ENCODE measurements at places on chromosomes 5 and 9. TPM values are rescaled to one million over a fixed set of nuclear protein-coding genes. Genes with fewer than 3 reads are reported as not detected.

Gene FRRS1L
- total RNA-seq, result 86.7 TPM

Gene PCDHGA3
- total RNA-seq, result 10.5 TPM

- H3K4me1 ChIP-seq, result no peaks in the 10 kb centered on the region
- DNase-seq, result no peak
- no peaks in the 10 kb centered on the region for H3K27me3 ChIP-seq
Observed at GRCh38 chr5:132684491-132684890, 10.7 kb downstream of the IL4 start.

DNA sequence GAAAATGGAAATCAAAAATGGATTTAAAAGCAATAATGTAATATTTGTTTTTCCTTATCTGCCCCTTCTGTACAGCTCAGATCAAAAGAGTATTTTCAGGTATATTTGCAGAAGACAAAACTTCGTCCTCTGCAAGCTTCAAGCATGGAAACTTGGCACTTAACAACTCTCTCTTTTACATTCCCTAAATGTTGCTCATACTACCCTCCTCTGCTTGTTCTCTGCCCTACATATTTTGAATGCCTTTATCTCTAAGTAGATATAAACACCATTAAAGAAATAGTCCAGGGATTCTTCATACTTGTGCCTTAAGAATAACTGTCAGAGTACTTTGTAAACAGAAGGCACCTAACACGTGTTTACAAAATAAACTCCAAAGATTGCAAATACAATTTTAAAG lies 19.2 kb upstream of the SMC2 start:
- H3K4me3 ChIP-seq, result no peak overlapping the region
- H3K36me3 ChIP-seq, result no peaks in the 10 kb centered on the region
- no peak overlapping the region for H3K27ac ChIP-seq

DNA sequence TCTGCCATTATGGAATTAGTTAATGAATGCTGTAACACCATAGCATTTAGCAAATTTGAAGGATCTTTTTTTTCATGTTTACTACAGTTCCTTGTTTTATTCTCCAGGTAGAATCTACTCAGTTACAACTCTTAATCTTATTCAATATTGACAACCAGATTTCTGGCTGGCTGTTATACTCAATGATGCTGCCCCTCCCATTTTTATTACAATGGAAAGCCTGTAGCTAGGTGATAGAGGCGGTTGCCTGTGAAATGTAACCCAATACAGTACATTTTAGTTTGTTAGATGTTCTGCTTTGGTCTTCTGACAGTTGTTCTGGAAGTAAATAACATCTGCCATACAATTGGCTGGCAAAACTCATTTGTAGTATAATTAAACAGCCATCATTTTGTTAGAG lies 294.2 kb downstream of the DMRTA1 start:
- DNase-seq, result no peak
- no peak overlapping the region for H3K4me3 ChIP-seq
- H3K36me3 ChIP-seq, result no peaks in the 10 kb centered on the region
- no peaks in the 10 kb centered on the region for H3K27me3 ChIP-seq
- no peak overlapping the region for H3K27ac ChIP-seq
- H3K4me1 ChIP-seq, result no peaks in the 10 kb centered on the region

Gene FXN
- 8.0 TPM for total RNA-seq

GRCh38 chr9:20114974-20115373 lies 326.1 kb upstream of the SLC24A2 start:
- no peaks in the 10 kb centered on the region for H3K36me3 ChIP-seq
- no peaks in the 10 kb centered on the region for H3K4me1 ChIP-seq
- no peaks in the 10 kb centered on the region for H3K27me3 ChIP-seq
- no peak for DNase-seq
- no peak overlapping the region for H3K4me3 ChIP-seq

Gene SGCD
- total RNA-seq, result 32.5 TPM

DNA sequence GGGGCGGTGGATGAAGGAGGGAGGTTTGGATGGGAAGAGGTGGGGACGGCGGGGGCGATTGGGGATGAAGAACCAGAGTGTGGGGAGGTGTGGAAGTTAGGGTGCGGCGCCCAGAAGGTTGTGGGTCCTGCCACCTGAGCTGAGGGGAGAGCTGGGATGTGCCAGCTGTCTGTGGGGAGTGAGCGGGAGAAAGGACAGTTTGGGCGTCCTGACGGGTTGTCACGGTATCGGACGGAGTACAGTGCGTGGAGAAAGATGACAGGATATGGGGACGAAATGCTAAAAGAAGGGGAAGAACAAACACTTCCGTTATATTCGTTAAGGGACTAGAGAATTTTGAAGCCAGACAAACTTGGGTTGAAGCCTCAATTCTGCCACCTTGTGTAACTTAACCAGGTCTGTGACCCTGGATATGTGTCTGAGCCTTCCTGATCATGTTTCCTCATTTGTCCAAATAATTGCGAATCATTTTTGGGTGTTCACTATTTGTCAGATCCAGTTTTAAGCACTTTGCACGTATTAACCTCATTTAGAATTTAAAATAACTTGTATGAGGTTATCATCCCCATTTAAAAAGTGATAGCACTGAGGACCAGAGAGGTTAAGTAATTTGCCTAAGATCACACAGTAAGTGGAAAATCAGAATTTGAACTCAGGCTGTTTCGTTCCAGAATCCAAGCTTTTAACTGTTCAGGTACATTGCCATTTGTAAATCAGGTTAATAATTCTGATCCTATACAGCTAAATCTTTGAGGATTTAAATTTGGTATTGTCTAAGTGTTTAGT lies 689 bp downstream of the CNTRL start:
- H3K4me1 ChIP-seq, result peaks cover 12% of the 10 kb centered on the region
- DNase-seq, result no peak
- no peaks in the 10 kb centered on the region for H3K27me3 ChIP-seq
- peak overlapping the region; percentile 84 for H3K4me3 ChIP-seq

Gene AP3S1
- total RNA-seq, result 97.7 TPM

- H3K4me1 ChIP-seq, result no peaks in the 10 kb centered on the region
- H3K36me3 ChIP-seq, result peaks cover 15% of the 10 kb centered on the region
- peak overlapping the region; percentile 99 for H3K27ac ChIP-seq
- no peaks in the 10 kb centered on the region for H3K27me3 ChIP-seq
- H3K4me3 ChIP-seq, result peak overlapping the region; percentile 88
- no peak for DNase-seq
Observed at GRCh38 chr5:150758203-150758530, 650 bp downstream of the DCTN4 start.

Gene MYORG
- 8.6 TPM for total RNA-seq

Gene EIF4E1B
- total RNA-seq, result 0.44 TPM

DNA sequence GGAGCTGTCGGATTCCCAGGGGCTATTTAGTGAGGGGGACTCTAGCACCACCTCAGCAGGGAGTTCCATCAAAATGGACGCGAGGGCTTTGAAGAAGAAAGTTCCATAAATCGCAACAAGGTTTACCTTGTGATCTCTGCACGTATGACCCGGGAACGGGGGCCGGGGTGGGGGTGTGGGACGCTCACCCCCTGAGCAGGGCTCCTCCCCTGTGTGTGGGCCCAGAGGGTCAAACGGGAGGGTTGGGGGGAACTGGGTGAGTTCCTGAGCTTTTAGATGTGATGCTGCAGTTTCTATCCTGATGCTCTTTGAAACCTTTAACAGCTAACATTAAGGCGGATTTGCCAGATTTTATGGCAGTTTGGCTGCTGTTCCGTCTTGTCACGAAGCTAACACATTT lies 18.9 kb upstream of the LRRC14B start:
- no peak overlapping the region for H3K27ac ChIP-seq
- H3K36me3 ChIP-seq, result peaks cover 53% of the 10 kb centered on the region
- H3K4me3 ChIP-seq, result no peak overlapping the region
- no peaks in the 10 kb centered on the region for H3K27me3 ChIP-seq
- no peak for DNase-seq

- no peak overlapping the region for H3K27ac ChIP-seq
- peaks cover 37% of the 10 kb centered on the region for H3K36me3 ChIP-seq
- no peaks in the 10 kb centered on the region for H3K27me3 ChIP-seq
- DNase-seq, result no peak
- H3K4me1 ChIP-seq, result peaks cover 24% of the 10 kb centered on the region
Observed at GRCh38 chr9:126411948-126412284, 85.3 kb downstream of the MVB12B start.

- DNase-seq, result no peak
- no peak overlapping the region for H3K4me3 ChIP-seq
- H3K27me3 ChIP-seq, result no peaks in the 10 kb centered on the region
- no peaks in the 10 kb centered on the region for H3K36me3 ChIP-seq
Observed at GRCh38 chr9:5838884-5839571, 6.1 kb upstream of the ERMP1 start.

GRCh38 chr9:71928376-71928775 lies 16.9 kb downstream of the C9orf85 start:
- H3K4me3 ChIP-seq, result no peak overlapping the region
- no peak overlapping the region for H3K27ac ChIP-seq
- no peaks in the 10 kb centered on the region for H3K27me3 ChIP-seq
- H3K4me1 ChIP-seq, result peaks cover 4% of the 10 kb centered on the region

DNA sequence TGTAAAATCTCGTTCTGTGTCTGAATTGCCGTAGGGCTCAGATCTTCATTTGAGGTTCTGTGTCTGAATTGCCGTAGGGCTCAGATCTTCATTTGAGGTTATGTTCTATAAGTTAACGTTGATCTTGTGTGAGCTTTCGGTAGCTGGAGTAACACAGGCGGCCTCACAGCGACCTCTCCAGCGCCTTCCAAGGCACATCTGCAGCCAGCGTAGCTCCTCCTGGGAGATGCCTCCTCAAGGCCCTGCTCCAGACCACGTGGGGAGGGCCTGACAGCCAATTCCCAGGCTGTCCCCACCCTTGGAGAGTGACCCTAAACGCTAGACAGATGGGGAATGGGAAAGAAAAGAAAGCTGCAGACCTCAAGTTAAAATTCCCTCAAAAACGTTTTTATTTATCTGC lies 8.7 kb upstream of the AHRR start:
- no peak overlapping the region for H3K4me3 ChIP-seq
- no peak for DNase-seq
- H3K36me3 ChIP-seq, result peaks cover 83% of the 10 kb centered on the region
- H3K27ac ChIP-seq, result no peak overlapping the region

DNA sequence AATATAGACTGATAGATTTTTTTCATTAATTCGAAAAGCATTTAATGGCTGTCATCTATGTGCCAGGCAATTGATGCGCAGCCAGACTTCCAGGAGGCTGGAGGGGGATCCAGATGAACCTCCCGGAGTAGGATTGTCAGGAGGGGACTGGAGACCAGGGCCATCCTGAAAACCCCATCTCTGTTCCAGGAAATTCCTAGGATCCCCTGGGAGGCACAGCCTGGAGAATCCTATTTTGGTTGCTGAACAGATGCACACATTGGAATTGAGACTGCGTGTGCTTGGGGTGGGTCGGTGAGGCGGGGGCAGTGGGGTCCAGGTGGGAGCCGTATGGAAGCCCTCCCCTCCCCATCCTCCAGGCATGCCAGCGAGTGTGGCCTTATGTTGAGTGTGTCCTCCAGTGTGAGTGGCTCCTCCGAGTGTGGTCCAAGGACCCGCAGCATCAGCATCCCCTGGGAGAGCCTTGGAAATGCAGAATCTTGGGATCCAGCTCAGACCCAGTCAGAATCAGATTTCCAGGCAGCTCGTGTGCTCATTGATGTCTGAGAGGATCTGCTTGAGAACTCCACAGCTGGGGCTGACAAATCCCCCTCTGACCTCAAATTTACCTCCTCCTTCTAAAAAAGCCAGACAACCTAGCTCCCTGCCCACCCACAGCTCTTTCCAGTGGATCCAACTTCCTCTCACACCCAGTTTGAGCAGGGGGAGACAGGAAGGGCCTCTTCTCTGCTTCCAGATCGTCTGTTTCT lies 38.7 kb downstream of the ROPN1L start:
- H3K4me3 ChIP-seq, result no peak overlapping the region
- H3K27ac ChIP-seq, result no peak overlapping the region
- no peaks in the 10 kb centered on the region for H3K27me3 ChIP-seq
- no peaks in the 10 kb centered on the region for H3K36me3 ChIP-seq

- H3K4me3 ChIP-seq, result no peak overlapping the region
- H3K4me1 ChIP-seq, result no peaks in the 10 kb centered on the region
- H3K27ac ChIP-seq, result no peak overlapping the region
- H3K36me3 ChIP-seq, result no peaks in the 10 kb centered on the region
Observed at GRCh38 chr5:167653645-167654106, 637.8 kb upstream of the WWC1 start.

DNA sequence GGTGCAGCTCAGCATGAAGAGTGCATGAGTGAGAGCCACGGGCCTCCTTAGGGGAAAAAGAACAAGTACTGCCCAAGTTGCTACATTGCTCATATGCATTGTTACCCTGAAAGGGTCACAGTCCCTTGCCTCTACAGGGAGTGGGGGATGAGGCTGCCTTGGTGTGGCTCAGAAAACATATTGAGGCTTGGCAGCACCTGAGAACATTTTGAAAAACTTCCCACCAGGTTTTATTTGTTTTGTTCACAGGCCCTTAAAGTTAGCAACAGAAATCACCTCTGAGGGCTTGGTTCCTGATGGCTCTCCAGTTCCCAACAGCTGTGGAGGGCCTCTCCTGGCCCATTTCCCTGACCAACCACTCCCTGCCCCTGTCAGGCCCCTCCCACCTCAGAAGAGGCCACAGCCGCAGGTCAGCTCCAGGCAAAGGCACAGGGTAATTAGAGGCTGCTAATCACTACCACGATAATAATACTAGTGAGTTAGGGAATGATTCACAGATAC lies 90.7 kb upstream of the ADRA1B start:
- no peaks in the 10 kb centered on the region for H3K4me1 ChIP-seq
- DNase-seq, result no peak
- H3K27me3 ChIP-seq, result no peaks in the 10 kb centered on the region
- no peak overlapping the region for H3K27ac ChIP-seq
- H3K36me3 ChIP-seq, result no peaks in the 10 kb centered on the region

DNA sequence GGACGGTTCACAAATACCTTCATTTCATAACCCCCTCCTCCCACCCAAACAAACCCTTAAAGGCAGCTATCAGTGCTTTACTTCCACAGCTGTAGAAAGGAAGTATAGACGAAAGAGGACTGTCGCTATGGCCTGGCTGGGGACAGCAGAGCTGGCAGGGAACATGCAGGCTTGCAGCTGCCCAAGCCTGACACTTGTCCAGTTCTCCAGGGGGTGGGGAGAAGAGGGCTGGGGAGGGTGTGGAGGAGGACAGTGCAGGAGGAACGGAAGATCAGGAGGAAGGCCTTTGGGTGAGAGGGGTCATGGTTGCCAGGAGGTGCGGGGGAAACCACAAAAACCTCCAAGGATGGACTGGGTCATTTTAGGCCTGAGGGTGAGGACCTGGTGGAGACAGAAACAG lies 25.9 kb downstream of the ARPC5L start:
- no peaks in the 10 kb centered on the region for H3K4me1 ChIP-seq
- H3K4me3 ChIP-seq, result no peak overlapping the region
- peaks cover 78% of the 10 kb centered on the region for H3K36me3 ChIP-seq
- no peak for DNase-seq
- no peaks in the 10 kb centered on the region for H3K27me3 ChIP-seq

Gene PDE6A
- 0.10 TPM for total RNA-seq

Gene HTR1A
- total RNA-seq, result 0.99 TPM

DNA sequence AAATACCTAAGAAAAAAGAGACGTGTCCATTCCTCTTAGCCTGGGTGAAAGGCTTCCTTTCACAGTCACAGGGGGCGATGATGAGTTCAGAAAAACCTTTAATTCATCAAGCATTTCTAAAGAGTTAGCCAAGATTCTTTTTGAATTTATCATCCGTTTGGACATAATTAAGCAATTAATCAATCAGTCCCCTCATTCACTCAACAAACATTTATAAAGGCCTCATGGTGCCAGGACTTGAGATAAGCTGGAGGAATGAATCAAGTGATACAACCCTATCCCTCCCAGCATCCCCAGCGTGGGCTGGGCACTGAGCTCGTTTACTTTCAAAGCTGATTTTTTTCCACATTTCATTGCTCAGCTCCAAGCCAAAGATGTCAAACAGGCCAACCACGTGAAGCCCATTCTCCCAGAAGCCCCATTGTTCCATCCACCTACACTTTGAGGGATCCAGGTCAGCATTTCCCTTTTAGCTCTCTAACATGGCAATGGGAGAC lies 140.5 kb downstream of the SLIT3 start:
- no peaks in the 10 kb centered on the region for H3K36me3 ChIP-seq
- DNase-seq, result no peak
- H3K4me3 ChIP-seq, result no peak overlapping the region
- H3K4me1 ChIP-seq, result peaks cover 15% of the 10 kb centered on the region
- peaks cover 4% of the 10 kb centered on the region for H3K27me3 ChIP-seq
- no peak overlapping the region for H3K27ac ChIP-seq

Gene PCDHA9
- 1.2 TPM for total RNA-seq

Data from spinal cord (tissue), 10 donors.